Fibroblast of skin of back (primary cell): ENCODE measurements at places on chromosomes 5 and 9.

DNA sequence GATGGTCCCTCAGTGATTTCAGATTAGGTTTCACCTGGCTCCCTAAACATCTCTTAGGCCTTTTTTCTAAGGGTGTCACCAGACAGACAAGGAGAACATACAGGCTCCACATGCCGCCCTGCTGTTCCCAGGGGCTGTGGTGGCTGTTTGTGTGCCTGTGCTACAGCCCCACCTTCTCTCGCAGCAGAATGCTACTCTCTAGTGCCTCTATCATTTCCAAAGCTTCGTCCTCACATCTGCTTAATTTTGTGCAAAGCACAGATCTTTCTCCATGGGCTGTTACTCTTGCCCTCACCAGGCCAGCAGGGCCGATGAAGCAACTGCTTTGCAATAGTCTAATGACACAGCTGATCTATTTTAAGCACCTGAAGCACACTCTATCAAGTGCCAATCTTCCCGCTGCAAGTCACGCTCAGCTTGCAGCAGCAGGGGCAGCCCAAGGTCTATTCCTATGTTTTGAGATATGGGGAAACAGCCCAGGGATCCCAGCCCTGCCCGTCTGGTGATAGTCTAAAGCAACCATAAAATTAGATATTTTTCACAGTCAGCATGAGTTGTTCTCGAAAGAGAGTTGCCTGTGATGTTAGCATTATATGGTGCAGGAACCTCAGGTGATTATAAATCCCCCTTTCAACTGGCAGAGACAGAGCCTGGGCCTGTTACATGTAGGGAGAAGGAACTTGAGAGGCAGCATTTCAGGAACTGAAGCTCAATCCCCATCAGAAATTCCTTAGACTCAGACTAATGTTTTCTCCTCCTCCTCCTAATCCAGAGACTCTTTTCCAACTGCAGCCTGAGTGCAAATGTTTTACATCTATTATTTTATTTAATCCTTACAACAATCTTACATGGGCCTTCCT, 12.7 kb downstream of the ABLIM3 start:
- peak; percentile 37 for DNase-seq

DNA sequence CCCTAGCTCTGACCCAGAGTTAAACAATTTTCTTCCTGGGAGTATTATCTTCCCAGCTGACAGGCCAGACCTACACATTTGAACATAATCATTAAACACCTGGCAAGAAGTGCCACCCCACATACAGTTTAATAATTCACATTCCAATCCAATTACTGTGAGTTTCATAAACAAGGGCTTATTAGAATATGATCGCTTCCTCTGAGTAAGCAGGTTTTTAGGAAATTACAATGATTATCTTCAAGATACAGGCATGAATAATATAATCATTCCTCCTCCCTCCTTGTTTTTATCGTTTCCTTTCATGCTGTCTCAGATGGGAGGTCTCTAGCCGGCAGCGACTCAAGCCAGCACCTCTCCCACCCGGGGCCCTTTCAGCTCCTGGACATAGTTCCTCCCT, 15.8 kb upstream of the KIF4B start:
- DNase-seq, result no peak

DNA sequence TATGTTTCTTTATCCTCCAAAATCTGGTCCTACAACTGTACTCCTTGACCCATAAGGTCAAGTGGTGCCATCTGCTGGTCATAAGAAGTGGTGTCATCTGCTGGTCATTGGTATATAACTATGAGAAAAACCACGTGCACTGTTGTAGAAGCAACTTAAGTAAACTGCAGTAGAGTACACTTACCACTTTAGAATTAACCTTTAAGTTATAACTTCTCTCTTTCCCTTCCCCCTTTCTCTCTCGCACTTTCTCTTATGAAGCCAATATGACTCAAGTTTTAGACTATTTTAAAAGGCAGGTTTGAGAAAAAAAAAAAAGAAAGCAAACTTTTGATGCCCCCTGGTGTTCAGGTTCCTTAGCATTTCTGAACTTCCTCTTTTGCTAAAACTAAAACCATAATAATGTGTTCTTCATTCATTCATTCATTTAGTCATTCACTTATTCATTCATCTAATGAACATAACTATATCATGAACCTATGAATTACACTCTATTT, 12.8 kb upstream of the MTAP start:
- peak; percentile 87 for DNase-seq

DNA sequence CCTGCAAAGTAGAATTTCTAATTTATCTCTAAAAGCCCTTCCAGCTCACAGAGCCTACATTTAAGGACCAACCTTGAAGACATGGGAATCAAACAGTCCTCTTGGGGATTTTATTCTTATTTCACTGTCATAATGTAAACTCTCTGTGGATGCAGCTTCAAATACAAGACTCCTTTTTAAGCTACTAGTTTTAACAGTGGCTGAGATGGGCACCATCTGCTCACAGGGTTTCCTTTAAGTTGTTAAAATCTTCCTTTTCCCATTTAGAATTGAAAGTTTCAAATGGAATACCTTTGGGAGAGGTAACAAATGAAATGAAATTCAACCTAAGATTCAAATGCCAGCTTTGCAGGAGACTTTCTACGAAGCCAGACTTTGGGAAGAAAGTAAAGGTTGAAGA, 243.7 kb downstream of the GLIS3 start:
- DNase-seq, result no peak

- peak; percentile 88 for DNase-seq
These were observed 1082.5 kb upstream of the WWC1 start for GRCh38 chr5:167208911-167209310.

- DNase-seq, result no peak
These were observed 22.7 kb downstream of the CCNH start for GRCh38 chr5:87390075-87390474.

- DNase-seq, result peak; percentile 9
These were observed 188.6 kb downstream of the ADGRV1 start for GRCh38 chr5:90747175-90747574.

DNA sequence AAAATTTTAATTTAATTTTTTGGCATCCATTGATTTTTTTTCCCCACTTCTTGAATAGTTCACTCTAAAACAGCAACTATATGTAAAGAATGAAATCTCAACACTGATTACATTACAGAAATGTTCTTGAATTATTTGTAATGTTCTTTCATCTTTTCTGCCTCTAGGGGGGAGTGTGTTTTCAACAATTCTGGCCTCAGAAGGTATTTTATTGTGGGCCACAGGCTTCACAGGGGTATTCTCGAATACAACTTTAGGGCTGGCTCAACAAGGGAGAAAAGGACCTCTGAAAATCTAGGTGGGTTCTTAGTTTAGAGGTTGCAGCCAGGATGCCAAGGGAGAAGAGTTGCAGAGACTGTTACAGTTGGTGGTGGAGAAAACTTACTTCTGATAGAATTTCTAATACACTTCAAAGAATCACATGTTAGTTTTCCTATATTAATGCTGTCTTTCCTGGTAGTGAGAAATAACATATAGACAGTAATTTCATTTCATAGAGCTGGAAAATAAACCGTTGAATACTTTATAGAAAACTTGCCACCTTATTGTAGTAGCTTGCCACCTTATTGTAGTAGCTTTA, 3.6 kb upstream of the NPR3 start:
- peak; percentile 57 for DNase-seq

DNA sequence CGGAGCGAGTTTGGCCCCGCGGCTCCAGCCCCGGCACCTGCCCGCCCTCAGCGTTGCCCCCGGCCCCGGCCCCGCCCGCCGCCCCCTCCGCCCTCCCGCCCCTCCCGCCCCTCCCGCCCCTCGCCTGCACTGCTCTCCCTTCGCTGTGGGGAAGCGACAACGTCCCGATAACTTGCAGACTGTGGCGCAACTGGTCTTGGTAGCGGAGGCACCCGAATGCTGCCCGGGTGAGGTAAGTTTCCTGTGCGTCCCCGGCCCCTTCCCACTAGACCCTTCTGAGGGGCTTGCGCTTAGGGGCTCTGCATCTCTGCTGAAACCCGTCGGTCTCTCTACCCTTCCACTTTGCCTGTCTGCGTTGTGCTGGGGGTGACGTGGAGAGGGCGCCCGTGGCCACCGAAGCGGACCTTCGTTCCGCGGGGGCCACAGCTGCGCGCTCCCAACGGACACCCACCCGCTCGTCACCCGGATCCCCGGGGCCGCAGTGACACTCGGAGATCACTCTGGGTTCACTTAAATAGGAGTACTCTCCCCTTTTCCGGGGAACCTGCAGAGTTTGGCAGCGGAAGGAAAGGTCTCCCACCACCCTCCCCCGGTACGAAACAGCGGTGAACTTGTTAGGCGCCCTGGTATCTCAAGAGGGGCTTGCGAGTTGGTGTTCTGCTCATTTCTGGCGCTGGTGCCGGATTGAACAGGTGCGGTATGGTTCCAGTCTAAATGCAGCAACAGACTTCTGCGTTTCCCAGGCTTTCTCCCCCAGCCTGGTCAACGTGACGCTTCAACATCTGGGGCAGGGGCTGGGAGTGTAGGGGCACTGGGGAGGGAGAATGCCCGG, 707 bp downstream of the PIP5K1B start:
- DNase-seq, result peak; percentile 4

GRCh38 chr9:88045686-88046085, 71.4 kb upstream of the CDK20 start:
- DNase-seq, result no peak

- DNase-seq, result no peak
These were observed 76.8 kb downstream of the ISOC1 start for GRCh38 chr5:129171194-129171944.

DNA sequence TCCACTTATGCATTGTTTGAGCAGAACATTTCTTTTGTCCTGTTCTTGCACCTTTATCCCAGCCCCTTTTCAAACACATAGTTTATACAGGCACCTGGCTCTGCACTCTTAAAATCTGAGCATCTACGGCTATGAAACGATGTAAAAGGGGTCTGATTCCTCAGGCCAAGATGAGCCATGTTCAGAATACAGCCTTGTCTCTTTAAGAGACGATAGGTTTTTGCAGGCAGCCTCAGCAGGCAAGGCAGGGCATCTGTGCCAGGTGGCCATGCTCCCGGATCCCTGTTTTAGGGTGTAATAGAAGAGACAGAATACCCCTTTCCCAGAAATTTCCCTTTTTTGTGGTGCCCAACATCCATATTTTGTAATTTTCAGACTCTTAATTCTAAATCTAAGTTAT, 89.1 kb upstream of the NFIB start:
- DNase-seq, result no peak

DNA sequence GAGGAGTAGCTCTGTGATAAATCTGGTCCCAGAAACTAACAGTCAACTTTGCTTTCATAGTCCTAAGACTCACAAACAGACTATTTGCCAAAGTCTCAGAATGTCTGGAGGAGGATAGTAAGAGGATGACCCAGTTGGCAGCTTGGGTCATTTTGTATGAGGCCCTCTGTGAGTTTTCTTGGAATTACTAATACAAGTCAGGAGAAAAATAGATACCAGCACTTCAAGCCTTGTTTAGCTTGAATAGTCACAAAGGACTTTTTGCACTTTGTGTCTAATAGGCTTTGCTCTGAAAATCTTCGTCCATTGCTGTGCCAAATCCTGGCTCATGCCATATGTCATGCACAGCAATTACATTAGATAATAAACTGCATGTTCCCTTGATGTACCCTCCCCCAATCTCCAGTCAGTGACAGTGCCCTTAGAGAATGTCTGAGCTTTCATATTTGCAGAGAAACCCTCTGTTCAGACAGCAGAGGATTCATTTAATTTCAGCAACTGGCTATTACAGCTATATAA, 612.8 kb downstream of the CSNK1G3 start:
- DNase-seq, result peak; percentile 26

DNA sequence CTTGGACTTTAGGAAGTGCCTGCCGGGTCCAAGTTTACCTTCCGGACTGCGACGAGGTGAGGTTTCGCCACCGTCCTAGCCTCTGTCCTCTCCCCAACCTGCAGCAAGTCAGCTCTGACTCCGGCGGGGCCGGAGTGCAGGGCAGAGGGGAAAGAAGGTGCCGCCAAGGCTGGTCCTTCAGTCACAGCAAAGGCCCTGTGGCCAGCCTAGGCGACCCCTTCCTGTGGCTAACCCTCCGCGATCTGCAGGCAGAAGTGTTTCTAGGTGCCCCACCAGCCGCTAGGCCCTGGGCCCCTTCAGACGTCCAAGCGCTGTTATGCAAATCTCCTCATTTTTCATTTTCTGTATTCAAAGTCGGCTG, 11.1 kb upstream of the NKX2-5 start:
- DNase-seq, result no peak

GRCh38 chr5:138901716-138902115, 26.6 kb upstream of the LRRTM2 start:
- peak; percentile 19 for DNase-seq

- no peak for DNase-seq
These were observed 27.8 kb downstream of the NUTM2F start for GRCh38 chr9:94300470-94301301.

DNA sequence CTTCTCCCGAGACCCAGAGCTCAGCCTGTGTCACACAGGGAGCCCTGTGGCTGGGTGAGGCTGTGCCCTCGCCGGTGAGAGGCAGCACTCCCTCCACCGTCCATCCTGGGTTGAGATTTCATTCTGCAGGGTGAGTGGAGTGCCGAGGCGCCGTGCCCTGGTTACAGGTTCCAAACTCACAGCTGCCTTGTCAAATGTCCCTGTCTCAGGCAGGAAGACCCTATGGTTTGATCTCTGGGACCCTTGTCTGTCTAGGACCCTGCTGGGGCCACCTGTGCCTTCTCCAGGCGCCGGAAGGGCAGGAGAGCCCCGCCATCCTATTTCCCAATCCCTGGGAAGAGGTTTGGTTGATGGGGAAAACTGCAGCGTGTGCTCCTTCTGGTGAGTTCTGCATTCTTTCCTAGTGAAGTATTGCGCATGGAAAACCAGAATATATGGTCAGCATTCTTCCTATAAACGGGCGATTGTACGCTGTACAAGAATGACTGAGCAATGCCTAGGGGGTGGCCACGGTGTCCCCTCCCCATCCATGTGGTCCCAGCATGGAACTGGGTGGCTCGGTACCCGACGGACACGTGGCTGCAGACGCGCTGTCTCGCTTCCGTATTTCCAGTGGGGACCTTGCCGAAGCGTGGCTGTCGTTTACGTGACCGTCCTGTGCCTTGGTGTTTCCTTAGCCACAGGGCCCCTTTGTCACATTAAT, 95.9 kb upstream of the COL5A1 start:
- DNase-seq, result peak; percentile 96
